ENCODE measurements at places on chromosomes 13 and 19.

GRCh38 chr13:91574766-91575165 is 176.3 kb downstream of the GPC5 start:
- DNase-seq = no peak

DNA sequence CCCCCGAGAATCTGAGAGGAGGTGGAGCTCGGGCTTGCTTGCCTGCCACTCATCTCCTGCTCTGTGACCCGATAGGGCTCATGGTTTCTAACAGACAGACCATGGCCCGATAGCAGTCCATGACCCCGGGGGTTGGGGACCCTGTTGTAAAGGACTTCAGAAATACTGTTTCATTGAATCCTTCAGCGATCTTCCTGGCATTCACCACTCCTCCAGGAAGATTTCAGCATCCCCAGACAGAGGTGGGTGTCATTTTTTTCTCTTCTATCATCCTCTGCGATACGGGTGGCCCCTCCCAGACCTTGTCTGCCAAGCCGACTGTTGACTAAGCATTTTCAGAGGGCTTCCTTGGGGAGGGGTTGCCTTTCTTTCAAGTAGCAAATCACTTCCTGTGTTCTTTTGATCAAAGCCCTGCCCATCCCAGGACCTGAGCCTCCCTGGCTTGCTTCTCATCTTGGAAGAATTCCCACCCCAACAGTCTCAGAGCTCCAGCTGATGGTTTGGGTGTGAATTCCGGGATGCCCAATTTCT is 1.7 kb downstream of the MYO1F start:
- no peak for DNase-seq

GRCh38 chr13:98103531-98103930 is 39.4 kb upstream of the FARP1 start:
- no peak for DNase-seq

DNA sequence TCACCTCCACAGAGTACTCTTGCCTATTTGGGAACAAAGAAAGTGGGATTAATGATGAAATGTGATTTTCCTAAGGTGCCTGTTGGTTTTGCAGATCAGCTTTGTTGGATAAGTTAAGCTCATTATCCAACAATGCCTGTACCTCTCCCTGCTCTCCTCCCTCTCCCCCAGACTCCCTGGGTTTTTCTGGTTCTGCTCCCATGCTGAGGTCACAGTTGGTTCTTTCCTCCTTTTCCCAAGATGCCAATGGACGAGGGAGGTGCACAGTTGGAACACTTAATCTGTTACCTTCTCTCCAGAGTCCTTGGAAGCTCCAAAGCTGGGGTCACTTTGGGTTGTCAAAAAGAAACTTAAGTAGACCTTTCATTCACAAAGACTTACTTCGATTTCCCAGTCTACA is 1.6 kb downstream of the OXGR1 start:
- no peak for DNase-seq

DNA sequence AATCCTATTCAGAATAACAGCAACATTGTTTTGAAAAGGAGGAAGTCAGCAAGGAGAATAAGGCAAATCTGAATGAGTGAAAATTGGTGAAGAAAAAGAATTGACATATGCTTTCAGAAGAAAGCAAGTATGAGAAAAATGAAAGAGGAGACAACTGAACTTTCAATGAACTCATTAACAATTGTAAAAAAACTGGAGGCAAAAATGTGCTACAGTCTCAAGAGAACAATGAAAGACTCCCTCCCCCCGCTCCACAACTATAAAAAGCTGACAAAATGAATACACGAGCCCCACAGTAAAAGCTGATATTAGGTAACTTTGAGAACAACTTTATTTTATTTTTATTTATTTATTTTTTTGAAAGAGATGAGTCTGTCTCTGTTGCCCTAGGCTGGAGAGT is 373.1 kb downstream of the DIAPH3 start:
- no peak for DNase-seq

GRCh38 chr13:25170554-25171111 is 1.5 kb downstream of the AMER2 start:
- DNase-seq = peak; percentile 88

DNA sequence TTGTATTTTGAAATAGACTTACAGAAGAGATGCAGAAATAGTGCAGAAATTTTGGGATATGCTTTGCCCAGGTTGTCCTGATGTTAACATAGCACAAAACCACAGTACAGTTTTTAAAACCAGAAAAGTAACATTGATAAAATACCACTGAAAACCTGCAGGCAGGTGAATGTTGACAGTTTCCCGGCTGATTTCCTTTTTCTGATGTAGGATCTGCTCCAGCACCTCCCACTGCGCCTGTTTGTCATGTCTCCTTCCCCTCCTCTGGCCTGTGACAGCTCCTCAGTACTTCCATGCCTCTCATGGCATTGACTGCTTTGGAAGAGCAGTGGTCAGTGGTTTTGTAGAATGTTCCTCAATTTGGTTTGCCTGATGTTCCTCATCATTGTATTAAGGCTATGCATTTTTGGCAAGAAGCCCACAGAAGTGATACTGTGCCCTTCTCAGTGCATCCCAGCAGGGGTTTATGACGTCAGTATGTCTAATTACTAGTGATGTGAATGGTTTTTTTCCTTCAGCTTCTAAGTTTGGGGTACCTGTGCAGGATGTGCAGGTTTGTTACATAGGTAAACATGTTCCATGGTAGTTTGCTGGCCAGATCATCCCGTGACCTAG is 31.0 kb downstream of the TDRD12 start:
- no peak for DNase-seq

DNA sequence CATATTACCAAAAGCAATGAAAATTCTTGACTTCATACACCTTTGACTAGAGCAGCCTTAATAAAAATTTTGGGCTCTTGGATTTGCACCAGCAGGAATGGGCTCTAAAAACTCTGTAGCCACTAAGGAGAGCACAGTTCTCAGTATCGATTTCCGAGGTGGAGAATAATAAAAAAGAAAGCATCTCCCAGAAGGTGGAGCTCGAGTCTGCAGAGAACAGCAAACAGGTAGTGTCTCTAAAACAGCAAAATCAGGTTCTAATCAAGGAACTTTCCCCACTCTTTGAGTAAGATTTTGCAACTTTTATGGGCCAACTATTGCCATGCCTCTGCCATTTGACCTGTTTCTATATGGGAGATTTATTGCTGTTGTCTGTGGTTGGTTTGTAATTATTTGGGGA is 258.7 kb upstream of the GPC6 start:
- no peak for DNase-seq

DNA sequence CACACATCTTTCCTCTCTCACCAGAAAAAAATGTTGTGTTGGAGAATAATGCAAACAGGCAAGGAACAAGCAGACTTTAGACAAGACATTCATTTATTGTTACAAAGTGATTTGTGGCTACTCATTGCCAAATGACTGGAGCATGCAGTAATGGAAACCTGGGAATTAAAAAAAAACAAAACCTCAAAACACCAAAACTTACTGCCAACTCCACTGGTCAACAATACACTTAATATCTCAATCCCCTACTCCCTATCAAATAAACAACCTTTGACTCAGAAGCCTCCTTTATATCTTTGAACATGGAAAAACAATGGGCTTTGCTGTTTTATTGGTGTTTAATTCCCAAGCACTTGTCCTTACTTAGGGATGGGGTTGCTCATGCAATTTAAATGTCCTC is 112.8 kb downstream of the POSTN start:
- no peak for DNase-seq

- no peak for DNase-seq
Measured at GRCh38 chr13:113900646-113901045, 36.8 kb upstream of the GAS6 start.

- DNase-seq = no peak
Measured at GRCh38 chr19:39949026-39949747, 14.8 kb upstream of the FCGBP start.

DNA sequence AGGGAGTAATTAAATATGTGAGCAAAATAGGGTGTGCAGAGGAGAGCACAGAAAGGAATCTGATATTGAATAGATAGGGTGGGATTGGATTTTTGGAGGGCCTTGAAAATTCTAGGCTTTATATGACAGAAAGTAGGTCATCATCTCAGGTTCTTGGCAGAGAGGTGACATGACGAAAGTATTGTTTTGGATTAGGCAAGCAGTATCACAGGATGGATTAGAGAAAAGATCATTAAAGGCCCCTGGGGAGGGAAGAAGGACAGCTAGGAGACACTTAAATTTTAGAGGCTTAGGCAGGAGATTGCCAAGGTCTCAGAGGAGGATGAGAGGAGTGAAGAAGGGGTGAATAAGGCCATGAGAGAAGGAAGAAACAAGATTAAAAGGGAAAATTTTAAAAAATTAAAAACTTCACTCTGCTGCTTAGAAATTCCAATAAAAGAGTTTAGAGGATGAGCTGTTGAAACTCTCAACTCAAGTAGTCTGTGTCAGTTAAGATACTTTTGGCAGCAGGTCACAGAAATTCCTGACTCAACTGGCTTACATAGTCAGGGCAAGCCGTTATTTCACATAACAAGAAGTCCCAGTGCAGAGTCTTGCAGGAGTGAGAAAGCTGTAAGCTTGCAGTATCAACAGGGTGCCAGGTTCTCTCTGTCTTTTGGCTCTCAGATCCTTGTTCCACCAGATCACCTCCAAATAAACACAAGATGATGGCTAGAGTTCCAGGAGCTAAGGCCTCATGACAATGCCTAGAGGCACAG is 8.8 kb downstream of the GPC6 start:
- DNase-seq = no peak

GRCh38 chr13:22517544-22517943 is 663.2 kb upstream of the SGCG start:
- DNase-seq = no peak

GRCh38 chr13:114204894-114205293 is 25.8 kb downstream of the CFAP97D2 start:
- DNase-seq = no peak

DNA sequence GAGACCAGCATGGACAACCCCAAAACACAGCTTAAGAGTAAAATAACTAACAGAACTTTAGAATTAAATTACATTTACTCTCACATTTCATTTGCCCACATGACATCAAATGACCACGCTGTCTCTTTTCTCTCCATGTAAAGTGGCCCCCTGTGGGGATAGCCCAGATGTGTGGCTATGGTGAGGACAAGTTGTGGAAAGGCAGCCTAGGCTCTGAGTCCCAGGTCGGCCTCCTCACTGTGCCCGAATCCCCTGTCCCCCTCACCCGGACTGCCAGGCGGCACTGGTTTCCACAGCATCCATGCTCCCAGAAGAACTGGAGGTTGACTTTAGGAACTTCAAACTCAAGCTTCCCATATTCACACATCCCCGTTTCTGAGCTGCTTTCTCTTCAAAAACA is 111.8 kb upstream of the UQCRFS1 start:
- DNase-seq = no peak

DNA sequence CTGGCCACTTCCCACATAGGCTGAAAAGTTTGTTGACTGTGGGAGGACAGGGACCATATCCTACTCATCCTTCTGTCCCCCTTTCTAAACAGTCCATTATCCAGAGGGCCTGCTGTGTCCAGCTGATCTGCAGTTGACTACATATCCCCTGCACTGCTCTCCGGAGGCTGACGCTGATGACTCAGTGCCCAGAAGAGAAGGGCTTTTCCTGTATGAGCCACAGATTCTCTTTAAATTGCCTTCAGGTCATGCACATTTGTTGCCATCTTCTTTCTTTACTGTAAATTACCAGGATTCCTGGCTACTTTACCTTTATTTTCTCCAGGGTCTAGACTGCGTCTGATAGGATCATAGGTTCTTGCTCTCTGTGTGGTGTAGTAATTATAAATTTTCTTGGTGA is 125.2 kb downstream of the LACC1 start:
- no peak for DNase-seq

GRCh38 chr19:18644196-18645034 is 7.6 kb downstream of the KLHL26 start:
- DNase-seq = no peak

DNA sequence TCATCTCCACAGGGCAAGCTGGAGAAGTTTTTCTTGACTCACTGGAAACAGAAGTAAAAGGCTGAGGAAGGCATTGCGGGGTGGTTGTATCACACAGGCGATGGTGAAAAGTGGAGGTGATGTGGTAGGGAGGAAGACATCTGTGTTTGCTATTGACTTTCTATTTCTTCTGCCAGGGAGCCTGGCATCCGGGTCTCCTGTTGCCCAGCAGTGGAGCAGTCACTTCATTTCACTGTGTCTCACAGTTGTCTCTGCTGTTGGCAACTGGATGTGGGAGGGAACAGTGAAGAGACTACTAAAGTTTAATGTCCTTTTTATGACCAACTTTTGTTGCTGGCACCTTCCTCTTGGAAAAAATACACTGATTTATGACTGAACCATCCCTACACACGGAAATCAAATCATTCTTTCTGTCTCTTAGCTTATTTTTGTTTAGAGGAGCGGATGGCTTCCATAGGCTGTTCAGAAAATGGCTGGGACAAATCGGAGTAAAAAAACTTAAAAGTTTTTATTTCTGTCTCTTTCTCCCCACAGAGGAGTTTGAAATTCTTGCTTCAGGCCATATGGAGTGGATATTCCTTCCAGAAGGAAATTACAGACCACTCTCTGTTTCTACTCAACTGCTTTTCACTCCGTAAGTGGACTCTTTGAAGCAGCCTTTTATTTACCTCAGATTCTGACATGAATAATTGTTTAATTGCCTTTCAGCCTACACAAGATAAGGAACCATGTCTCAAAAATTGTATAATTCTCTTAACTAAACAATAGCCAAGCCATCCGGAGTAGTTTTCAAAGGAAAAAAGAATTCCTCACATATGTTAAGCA is 23.8 kb upstream of the MEDAG start:
- no peak for DNase-seq

DNA sequence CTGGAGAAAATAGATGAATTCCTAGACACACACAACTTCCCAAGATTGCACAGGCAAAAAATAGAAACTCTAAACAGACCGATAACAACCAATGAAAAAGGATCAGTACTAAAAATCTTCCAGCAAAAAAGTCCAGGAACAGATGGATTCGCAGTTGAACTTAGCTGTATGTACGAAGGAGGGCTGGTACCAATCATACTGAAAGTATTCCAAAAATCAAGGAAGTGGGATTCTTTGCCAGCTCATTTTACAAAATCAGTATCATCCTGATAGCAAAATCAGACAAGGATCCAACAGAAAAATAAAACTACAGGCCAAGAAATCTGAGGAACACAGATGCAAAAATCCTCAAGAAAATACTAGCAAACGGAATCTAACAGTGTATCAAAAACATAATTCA is 6.5 kb upstream of the LILRB2 start:
- DNase-seq = no peak

DNA sequence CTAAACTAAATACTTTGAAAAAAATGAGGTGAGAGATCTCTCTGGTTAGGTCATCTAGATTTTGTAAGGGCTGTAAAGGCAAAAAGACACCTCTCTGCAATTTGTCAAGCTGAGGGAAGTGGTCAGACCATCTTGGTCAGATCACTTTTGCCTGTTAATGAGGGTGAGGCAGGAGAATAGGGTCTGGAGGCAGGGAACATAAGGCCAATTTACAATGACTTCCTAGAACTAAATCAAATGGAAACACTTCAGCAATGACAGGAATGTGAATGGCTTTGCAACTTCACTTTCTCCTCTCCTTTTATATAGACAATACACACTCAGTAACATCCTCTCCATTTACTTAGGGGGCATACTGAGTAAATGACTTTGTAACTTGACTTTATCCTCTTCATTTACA is 1653.4 kb downstream of the SLITRK5 start:
- DNase-seq = no peak

GRCh38 chr19:10566658-10567410 is 1.0 kb upstream of the KRI1 start:
- DNase-seq = no peak

Data from substantia nigra (tissue), 51 donors.